Ecto neural progenitor cell (in vitro differentiated cells): ENCODE measurements at places on chromosomes 6 and 20.

GRCh38 chr20:61478094-61478493 lies 226.0 kb downstream of the CDH4 start:
- no peak for DNase-seq

GRCh38 chr20:53839423-53840176 lies 230.8 kb downstream of the BCAS1 start:
- DNase-seq = no peak

DNA sequence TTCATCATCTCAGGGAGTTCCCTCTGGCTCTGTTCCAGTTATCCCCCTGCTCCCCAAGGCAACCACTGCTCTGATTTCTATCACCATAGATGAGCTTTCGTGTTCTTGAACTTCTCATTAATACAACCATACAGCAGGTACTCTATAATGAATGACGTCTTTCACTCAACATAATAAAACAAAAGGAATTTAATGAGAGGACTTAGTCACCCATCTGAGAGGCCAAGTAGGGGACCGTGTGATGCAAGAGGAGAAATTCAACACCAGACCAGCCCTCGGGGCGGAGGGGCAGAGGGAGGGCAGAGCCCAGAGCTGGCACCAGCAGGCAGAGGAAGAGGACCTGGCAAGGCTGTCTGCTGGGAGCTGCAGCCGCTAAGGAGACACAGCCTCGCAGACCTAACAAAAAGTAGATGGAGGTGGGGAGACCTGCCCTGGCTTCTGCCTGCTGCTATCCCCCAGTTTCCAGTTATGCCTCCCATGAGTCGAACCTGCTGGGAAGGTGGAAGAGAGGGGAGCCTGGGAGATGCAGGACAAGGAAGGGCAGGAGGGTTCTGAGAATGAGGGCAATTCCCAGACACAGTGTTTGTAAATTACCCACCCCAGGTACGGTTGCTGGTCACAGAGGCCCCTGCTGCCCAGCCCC lies 13.8 kb downstream of the CCN5 start:
- DNase-seq = no peak

GRCh38 chr6:13712599-13712898 lies 914 bp upstream of the RANBP9 start:
- no peak for DNase-seq

- no peak for DNase-seq
These were observed 5.7 kb downstream of the TMEM151B start for GRCh38 chr6:44275749-44276648.
